ENCODE measurements at places on chromosomes 4 and X.

DNA sequence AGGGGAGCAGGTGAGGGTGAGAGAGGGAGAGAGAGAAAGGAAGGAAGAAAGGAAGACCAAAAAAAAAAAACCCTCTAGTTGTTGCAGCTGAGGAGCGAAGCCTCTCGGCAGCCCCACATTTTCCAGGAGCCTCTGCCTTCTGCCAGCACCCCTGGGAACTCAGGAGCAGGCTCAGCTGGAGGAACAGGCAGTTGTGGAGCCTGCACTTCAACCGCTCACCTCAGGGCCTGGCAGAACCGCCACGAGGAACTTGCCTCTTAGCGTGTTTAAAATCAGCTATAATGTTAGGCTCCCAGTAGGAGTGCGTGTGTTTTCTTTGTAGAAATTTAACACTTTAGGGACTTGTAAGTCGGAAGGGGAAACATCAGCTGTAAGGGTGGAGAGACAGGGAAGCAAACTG lies 65.7 kb downstream of the SEL1L3 start:
- DNase-seq: no peak

- no peak for DNase-seq
Observed at GRCh38 chr4:100510551-100510950, 7.3 kb downstream of the EMCN start.

DNA sequence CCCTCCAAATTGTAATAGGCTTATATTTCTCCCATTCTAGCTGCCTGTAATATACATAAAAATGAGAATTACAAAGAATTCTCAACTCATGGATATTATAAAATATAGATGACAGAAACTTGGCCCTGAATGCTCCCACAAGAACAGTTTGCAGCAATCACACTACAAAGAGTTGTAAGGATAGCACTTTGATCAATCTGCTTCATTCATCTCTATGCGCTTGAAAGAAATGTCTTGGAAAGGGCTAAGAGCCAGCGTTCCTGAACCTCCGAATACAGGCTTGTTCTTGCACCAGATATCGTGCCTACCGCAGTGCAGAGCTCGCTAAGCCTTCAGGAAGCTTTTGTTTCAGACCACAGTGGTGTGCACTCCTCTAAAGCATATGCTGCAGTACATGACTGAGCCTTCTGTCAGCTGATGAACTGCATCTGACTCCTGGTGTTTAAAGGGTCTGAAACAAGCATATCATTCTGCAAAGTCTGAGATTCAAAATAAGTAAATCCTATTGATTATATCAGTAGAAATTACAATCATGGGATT lies 417.6 kb upstream of the ZFP42 start:
- DNase-seq: no peak

DNA sequence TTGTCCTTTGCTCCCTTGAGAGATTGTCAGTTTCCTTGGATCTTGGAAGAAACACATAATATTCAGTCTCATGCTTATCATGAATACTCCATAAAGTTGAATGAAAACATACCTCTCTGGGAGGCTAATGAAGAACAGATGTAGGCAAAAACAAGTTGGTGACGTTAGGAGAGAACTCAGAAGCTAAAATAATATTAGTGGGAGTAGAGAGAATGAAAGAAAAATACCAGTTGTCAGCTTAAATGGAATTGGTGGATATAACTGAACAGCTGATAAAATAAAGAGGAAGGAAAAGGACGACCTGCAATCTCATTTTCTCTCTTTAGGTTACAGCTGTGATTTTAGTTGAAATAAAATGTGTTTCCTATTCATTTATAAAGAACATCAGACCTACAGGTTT lies 124.8 kb downstream of the SNCA start:
- peak; percentile 57 for DNase-seq

- no peak for DNase-seq
Observed at GRCh38 chr4:185285632-185286393, 76.4 kb downstream of the SNX25 start.

DNA sequence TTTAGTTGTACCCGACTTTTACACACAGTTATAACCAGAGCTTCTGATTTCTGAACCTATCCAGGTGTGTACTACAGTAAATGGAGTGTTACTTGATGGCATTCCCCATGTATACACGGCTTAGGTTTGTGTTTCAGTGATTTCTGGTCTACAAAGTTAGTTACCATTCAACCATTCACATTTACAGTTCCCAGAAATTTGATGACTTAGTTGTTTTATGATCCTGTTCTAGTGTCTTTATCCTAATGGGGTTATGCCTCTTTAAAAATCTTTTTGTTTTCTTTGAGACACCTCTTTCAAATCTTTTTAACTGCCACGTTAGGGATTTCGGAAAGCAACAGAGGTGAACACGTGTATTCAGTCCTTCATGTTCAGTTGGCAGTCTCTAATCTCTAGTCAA lies 23.4 kb downstream of the CPEB2 start:
- DNase-seq: no peak

GRCh38 chr4:59348949-59349348 lies 1851.2 kb upstream of the ADGRL3 start:
- no peak for DNase-seq

- DNase-seq: no peak
Observed at GRCh38 chrX:118534716-118535493, 39.3 kb downstream of the DOCK11 start.

DNA sequence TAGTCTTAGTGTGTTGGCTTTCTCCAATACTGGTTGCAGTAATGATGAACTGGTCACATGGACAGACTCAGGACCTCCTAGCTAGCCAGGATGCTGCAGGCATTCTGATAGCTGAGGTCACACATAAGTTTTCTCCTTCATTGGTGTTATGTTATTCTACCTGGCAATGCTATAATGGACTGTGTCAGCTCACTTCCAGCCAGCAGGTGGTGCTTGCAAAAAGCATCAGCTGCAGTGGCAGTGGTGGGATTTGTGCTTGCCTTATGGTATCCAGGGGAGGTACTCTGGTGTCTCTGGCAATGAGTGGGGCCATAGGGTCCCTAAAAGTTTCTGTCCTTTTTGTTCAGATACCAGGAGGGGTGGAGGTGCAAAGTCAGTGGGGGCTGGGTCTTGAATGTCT lies 33.6 kb downstream of the ZNF330 start:
- DNase-seq: no peak

All from fibroblast of skin of left quadriceps (primary cell).